ENCODE measurements at places on chromosomes 7 and 10.

- DNase-seq = no peak
These were observed 23.6 kb downstream of the GNA12 start for GRCh38 chr7:2820508-2820934.

DNA sequence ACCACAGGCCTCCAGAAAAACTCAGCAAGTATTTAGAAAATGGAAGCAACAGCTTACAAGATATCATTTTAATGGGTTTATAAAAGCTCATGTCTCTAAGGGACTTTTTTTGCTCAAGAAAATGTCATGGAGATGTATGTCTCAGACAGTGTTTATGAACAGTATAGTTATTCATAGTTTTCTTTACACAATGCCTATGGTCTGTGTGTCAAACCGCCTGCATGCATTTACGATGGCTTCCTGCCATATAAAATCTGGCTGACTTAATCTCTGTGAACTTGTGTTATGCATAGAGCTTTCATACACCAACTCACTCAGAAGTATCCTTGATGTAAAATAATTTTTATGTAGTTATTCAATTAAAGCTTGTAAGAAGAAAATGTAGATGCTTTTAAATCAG is 1314.2 kb upstream of the LRRTM3 start:
- DNase-seq = no peak

DNA sequence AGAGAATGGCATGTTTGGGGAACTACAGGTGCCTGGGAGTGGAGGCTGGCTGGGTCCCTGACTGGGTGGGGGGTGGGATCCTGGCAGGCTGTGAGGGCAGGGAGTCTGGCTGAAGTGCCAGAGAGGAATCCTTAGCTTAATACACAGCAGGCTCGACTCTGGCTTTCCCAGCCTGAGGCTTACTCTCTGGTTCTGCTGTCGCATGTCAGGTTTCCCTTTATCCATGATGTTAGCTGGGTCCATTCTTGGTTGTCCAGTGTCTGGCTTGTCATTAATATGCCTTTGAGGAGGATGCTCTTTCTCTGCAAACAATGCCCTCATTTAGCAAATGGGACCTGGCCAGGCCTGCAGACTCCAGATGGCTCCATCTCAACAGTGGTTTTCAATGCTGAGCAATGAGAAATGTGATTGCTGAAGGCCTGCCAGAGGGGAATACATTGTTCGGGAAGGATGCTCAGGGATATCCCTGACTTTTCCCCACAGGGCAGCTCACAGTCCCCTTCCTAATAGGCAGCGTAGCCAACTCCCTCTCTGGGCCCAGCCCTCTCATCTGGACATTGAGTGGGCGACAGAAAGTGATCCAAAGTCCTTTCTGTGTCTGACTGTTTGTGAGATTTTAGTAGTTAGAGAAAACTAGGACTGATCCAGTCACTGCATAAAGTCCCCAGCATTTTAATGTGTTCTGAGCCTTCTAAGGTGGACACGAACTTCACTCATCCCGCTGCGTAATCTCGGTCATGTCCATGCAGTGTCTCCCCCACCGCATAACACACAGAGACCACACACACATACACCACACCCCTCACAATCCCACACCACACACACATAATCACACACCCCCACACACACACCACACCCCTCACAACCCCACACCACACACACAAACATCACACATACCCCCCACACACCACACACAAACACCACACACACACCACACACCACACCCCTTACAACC is 124.9 kb downstream of the ANLN start:
- DNase-seq = peak; percentile 9

DNA sequence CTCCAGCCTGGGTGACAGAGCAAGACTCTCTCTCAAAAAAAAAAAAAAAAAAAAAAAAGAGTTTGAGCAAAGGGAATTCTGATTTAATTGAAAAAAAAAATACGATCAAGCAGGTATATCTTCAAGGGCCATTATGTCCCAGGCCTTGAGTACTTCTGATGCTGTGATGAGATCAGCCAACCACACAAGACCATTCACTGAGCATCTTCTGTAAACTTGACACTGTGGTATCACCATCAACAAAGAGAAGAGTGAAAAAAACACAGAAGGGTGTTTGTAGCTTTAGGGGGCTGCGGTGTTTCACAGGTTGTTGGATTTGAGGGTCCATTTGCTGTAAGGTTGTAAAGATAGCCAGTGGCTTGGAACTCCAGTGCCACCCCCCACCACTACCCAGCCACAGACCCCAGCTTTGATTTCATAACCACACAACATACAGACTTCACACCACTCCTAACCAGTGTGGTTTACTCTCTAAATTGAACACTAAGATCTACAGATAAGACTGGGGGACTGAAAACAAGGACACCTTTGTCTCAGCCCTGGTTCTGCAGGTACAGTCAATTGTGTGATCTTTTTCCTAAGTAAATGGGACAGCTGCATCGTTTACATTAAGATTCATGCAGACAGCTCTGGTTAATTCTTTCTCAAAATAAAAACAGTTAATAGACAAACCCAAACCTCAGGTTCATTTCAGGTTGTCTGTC is 66.4 kb downstream of the CDC123 start:
- no peak for DNase-seq

GRCh38 chr10:93065675-93066543 is 5.3 kb downstream of the CYP26C1 start:
- DNase-seq = no peak

DNA sequence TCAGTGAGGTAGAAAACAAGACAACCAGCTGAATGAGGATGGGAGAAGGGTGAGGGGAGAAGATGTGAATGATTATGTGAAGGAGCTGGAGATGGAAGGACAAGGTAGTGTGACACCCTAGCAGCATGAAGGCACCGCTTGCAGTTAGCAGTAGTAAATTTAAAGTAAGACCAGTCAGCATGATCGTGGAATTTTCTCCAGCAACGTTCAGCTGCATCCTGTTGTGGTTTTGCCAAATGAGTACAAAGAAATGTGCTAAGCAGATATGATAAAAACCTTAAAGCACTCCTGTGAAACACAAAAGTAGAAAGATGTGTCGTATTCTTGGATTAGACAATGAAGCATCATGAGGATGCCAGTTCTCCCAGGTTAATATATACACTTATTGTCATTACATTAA is 34.1 kb upstream of the IFRD1 start:
- no peak for DNase-seq

DNA sequence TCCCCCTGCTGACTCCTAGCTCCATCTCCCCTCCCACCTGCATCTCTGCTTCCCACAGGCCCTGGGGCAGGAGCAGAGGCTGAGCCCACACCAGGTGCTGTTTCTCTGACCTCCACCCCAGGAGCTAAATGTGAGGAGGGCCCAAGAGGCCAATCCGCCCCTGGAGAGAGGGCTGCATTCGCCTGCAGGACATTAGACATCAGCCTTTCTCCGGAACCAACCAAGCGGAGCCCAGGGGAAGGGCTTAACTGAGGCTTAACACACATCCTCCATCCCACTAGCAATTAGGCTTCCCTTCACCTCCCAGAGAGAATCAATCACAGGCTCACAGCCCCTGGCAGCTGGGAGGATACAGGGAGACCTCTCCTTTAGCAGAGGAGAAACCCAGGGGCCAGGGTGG is 50.5 kb downstream of the SH3PXD2A start:
- no peak for DNase-seq

DNA sequence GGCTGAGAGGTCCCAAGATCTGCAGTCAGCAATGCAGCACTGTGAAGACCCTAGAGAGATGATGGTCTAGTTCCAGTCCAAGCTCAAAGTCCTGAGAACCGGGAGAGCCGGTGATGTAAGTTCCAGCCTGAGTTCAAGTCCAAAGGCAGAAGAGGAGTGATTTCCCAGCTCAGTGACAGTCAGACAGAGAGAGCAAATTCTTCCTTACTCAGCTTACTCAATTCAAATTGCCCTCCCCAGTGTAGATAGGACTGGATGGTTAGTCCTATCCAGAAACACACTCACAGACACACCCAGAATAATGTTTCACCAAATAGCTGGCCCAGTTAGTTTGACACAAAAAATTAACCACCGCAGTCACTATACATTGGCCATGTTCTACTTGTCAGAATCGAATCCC is 185.5 kb upstream of the MYO3A start:
- DNase-seq = no peak

DNA sequence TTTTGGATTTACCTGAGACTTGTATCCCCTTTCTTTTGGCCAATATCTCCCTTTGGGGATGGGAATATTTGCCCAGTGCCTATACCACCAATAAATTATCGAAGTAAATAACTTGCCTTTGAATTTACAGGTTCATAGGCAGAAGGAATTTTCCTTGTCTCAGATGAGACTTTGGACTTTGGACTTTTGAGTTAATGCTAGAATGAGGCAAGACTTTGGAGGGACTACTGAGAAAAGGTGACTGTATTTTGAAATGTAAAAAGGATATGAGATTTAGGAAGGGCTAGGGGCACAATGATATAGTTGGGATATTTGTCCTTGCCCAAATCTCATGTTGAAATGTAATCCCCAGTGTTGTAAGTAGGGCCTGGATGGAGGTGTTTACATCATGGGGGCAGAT is 384.5 kb upstream of the GHITM start:
- no peak for DNase-seq

GRCh38 chr10:50619882-50620281 is 3.9 kb downstream of the SGMS1 start:
- no peak for DNase-seq

DNA sequence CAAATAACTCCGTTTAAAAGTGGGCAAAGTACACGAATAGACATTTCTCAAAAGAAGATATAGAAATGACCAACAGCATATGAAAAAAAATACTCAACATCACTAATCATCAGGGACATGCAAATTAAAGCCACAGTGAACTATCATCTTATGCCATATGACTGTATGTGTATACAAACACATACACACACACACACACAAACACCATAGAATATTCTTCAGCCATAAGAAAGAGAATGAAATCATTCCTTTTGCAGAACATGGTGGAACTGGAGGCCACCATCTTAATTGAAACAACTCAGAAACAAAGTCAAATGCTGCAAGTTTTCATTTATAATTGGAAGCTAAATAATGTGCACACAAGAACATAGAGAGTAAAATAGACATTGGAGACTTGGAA is 1019.4 kb downstream of the KCNMA1 start:
- no peak for DNase-seq

- no peak for DNase-seq
These were observed 116.4 kb upstream of the ITGB1 start for GRCh38 chr10:33074443-33074842.

DNA sequence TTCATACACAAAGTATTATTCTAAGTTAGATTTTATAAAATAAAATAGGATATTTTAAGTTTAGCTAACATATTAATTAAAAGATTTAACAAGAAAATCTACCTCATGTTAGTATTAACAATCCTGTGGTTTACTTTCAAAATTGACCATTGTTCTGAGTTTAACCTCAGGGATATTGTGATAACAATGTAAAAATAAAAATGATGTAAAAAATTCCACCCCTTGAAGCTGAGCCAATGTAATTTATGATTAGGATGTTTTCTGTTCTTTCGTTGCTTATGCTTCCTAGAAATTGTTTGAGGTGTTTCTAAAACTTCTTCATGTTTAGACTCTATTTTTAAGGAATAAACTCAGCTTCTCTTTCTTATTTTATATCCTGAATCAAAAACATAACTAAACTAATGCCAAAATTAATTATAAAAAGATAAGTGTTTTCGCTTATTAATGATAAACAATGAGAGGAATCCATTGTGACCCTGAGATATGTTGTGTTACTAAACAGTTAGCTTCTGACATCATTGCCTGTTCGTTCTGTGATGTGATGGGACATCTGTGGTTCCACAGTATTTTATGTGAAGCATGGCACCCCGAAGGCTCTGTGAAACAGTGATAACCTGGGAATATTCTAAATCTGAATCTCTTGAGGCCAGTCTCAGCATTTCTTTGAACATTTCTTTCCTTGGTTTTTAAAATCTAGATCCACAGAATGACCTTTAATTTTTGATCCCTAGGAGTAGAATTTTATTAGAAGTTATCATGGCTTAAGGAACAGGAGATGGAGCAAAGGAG is 340.8 kb downstream of the ARL4A start:
- DNase-seq = no peak

- no peak for DNase-seq
These were observed 73.0 kb downstream of the XRCC2 start for GRCh38 chr7:152602962-152603361.

DNA sequence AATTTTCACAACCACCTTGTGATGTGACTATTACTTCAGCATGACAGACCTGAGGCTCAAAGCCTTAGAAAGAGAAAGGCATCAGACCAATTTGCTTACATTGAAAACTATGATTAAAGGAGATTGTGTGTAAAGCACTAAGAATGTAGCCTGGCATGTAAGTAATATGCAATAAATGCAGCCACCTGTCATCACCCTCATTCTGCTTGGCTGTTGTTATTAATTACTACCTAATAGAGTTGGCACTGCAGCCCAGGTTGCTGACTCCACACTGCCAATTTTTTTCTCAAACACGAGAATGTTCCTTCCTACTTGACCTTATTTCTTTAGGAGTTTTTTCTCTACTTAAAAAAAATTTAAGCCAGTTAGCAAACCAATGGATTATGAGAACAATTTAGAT is 61.2 kb upstream of the NPVF start:
- DNase-seq = no peak

DNA sequence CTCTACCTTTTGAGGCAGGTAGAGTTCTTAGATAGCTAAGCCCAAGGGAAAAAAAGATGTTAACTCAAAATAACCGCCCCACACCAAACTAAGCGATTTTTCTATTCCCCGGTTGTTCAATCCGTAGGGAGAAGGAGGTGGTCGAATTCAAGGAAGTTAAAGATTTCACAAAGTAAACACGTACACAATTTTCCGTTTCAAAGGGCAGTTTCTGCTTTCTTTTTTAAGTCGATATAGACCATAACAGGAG is 842 bp downstream of the KBTBD2 start:
- DNase-seq = no peak

DNA sequence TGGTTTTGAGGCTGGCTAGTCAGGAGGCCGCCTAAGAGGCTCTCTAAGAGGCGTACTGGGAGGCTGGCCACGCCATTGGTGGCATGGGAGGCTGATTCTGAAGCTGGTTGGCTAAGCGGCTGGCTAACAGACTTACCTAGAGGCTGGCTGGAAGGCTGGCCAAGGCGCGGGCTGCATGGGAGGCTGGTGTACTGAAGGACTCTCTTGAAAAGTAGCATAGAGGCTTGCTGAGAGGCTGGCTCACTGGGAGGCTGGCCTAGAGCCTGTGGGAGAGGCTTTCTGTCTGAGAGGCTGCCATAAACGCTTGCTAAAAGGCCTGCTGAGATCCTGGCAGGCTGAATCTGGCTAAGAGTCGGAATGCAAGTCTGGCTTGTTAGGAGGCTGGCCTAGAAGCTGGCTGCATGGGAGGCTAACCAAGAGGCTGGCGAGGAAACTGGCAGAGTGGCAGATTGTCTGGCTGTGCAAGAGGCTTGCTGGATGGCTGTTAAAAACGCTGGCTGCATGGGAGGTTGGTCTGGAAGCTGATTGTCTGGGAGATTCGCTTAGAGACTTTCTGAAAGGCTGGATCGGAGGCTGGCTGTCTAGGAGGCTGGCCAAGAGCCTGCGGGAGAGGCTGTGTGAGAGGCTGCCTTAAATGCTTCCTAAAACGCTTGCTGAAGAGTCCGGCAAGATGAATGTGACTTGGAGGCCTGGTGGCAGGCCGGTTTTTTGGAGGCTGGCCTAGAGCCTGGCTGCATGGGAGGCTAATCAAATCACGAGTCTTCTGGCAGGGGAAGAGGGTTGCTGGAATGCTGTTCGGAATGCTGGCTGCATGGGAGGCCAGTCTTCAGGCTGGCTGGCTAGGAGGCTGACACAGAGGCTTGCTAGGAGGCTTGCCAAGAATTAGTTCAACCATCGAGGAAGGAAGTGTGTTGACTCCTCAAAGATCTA is 134.2 kb downstream of the OR13A1 start:
- DNase-seq = no peak
